Stimulated activated CD4-positive, alpha-beta T cell treated with anti-CD3 and anti-CD28 coated beads, Interleukin-1b, Interleukin-23, amount 100 ng/mL, for 1 hour (primary cell): ENCODE measurements at places on chromosomes 1 and 21.

DNA sequence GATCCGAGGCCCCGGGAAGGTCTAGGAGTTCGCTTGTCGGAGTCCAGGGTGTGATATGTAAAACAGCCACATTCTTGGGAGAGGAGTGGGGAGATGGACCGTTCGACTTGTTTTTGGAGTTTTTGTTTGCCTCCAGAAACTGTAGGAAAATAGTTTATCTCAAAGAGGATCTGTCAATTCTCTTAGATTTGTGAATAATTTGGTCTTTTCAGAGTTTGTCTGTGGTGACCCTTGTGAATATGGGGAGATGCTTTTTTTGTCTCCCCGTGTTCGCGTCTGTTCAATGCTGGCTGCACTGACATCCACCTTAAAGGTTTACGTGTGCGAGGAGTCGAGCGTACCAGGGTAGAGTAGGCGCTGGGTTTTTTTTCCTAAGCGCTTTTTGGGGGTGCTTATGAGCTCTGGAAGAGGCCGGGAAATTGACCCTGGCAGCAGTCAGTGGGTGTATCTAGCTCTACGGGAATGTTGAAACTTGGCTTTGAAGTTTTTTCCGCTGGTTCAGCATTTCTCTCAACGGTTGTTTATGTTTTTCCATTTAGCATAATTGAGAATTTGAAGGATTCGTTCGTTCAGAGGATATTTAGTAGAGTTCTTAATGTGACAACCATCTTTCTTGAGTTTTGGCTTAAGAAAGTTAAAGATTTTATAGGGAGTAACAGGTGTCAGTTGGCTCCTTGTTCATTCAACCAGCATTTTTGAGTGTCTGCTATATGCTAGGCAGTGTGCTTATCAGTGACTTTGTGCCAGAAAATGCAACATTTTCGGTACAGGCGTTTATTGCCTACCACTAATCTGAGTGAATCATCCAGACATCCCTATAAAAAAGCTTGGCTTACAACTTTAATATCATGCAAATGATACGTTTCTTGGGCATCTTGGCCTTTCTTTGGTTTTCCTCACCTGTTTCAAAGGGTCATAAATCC, 1.2 kb downstream of the SZRD1 start:
- no peak for DNase-seq

- DNase-seq: no peak
Observed at GRCh38 chr1:184479435-184480167, 92.8 kb downstream of the C1orf21 start.

DNA sequence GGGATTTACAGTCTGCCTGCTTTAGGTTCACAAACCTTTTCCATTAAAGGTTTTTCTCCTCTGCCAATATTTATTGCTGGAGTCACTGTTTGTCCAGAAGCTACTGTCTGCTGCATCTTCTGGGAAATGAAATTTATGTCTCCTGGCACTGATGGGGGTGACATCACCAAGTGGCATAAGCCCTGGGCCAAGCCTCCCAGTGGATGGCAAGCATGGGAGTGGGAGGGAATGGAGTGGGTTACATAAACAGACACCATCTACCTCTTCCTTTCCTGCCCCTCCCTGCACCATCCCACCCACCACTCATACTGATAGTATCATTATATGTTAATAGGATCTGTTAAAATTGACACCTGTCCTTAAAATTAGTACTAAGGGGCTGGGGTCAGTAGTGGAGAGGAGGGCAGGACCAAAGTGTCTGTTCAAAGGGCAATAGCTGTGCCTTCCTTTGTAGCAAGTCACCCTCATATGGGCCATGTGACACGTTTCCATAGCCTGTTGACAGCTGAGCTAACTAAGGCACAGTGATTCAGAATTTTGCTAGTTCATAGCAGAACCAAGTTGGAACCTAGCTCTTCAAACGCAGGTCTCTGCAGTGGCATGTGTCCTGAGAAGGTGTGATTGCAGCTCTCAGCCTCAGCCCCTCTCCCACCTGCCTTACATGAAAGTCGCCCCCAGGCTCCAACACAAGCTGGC, 71.0 kb downstream of the MAB21L3 start:
- no peak for DNase-seq

DNA sequence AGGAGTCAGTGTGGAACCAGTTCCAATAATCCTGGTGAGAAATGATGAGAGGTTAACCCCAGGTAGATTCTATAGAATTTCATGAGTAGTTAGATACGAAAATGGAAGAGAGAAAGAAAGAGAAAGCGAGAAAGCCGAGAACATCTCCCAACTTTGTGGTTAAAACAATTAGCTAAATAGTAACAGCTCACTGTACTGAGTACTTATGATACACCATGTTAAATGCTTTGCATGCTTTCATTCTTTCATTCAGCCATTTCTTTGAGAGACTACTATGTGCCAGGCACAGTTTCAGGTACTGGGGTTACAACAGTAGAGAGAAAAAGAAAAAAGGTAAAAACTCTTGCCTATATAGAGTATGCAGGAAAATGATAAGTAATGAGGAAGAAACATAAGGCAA, 109.7 kb upstream of the SYT6 start:
- DNase-seq: no peak

GRCh38 chr1:227891223-227891954, 56.3 kb downstream of the WNT9A start:
- DNase-seq: no peak

DNA sequence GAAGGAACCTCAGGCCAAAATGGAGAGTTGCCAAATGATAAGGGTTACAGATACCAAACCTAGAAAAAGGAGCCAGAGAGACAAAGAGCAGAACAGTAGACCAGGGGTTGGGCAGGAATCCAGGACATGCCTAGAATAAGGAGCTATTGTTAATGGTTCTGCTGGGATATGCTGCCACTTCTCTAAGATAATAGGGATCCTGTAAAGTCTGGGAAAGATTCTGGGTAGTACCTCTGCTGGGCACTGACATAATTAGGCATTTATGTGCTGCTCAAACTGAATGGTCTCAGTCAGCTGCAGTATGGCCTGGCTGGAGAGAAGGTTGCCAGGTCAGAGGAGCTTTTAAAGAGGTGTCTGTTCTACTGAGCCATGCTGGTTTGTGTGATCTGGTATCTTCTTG, 19.9 kb upstream of the NRIP1 start:
- no peak for DNase-seq

GRCh38 chr21:43748622-43749021, 27.5 kb downstream of the CSTB start:
- no peak for DNase-seq

- DNase-seq: no peak
Observed at GRCh38 chr1:20589331-20590278, 708 bp downstream of the CDA start.

DNA sequence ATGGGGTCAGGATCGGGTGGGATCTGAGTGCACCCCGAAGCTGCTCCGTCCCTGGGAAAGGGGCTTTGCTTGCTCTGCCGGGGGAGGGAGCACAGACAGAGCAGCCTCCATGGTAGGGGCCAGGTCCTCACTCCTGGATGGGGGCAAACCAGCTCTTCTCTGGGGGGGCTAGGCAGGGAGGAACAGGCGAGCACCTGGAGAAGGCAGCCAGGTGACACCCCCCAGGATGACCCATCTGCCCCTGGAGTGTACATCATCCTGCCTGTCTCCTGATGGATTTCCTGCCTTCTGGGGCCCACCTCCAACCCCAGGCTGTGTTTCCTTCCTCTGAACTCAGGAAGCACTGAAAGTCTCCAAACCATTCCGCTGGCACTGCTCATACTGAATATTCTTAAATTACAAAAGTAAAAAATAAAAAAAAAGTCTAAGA, 248.0 kb downstream of the RHOU start:
- DNase-seq: no peak

DNA sequence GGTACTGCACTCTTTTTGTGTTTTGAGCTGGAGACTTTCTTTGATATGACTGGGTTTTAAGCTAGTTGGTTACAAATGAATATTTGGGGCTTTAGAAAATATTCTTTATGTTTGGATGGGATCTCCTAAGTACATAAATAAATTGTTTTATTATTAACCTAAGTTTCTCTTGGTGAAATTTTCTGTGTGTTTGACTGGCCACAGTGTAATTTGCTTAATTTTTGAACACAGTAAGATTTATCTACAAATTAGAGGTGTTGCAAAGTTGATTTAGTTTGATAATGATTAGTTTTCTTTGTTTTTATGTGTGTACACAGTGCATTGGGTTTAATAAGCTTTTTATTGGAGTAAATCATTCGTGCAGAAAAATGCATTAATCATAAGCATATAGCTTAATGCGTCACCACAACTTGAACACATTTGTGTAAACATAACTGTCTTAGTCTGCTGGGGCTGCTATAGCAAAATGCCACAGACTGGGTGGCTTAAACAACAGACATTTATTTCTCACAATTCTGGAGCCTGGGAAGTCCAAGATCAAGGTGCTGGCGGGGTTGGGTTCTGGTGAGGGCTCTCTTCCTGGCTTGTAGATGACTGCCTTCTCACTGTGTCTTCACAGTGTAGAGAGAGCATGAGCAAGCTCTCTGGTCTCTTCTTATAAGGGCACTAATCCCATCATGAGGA, 17.4 kb upstream of the SLC6A9 start:
- no peak for DNase-seq

- DNase-seq: no peak
Observed at GRCh38 chr1:68141071-68142021, 90.9 kb upstream of the DIRAS3 start.

GRCh38 chr1:29984166-29984861, 739.1 kb downstream of the MATN1 start:
- DNase-seq: no peak

DNA sequence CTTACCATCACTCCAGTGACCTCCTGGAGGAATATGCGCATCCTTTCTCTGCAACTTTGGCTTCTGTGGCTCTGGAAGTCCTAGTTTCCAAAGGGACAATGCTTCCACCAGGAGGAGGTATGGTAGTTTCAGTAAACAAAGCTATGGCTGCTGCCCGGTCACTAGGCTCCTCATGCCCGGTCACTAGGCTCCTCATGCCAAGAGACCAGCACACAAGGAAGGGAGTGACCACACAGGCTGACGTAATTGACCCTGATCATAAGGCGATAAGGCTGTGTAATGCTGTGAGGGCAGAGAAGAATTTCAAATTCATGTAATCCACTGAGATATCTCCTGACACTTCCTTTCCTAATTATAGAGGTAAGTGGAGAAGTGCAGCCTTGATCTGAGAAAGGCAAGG, 102.9 kb downstream of the DTL start:
- no peak for DNase-seq

DNA sequence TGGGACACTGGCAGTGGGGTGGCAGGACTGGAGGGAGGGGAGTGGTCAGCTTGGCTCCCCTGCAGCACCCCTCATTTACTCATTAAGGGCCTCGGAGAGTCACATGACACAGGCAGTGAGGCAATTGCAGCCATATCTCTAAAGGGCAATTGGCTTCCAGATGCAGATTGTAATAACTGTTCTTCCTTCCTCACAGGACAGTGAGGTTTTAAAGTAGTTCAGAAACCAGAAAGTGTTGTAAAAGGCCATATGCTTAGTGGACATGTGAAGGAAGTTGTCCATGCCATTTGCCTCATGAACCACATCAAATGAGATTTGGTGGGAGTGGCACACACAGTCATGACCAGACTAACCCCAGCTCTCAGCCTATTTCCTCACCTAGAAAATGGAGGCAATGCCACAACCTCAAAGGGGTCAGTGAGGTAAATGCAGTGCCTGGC, 11.1 kb downstream of the MTX1 start:
- DNase-seq: no peak

DNA sequence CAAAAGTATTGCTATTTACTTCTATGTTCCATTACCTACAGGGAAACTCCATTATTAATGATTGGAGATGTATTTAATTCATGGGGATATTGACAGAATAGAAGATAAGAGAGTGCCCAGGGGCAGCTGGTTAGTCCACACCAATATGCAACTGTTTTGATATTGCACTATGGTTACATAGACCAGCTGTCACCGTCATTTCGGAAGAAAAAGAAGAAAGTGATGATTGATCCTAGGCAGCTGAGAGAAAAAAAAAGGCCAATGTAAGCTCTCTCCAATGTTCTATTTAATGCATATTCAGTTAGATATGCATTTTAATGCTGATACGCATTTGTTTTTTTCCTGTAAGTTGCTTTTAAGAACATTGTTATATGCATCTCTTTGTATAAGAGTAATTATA, 1367.2 kb downstream of the KCNT2 start:
- no peak for DNase-seq

- no peak for DNase-seq
Observed at GRCh38 chr1:64986903-64987871, 20.8 kb upstream of the JAK1 start.

DNA sequence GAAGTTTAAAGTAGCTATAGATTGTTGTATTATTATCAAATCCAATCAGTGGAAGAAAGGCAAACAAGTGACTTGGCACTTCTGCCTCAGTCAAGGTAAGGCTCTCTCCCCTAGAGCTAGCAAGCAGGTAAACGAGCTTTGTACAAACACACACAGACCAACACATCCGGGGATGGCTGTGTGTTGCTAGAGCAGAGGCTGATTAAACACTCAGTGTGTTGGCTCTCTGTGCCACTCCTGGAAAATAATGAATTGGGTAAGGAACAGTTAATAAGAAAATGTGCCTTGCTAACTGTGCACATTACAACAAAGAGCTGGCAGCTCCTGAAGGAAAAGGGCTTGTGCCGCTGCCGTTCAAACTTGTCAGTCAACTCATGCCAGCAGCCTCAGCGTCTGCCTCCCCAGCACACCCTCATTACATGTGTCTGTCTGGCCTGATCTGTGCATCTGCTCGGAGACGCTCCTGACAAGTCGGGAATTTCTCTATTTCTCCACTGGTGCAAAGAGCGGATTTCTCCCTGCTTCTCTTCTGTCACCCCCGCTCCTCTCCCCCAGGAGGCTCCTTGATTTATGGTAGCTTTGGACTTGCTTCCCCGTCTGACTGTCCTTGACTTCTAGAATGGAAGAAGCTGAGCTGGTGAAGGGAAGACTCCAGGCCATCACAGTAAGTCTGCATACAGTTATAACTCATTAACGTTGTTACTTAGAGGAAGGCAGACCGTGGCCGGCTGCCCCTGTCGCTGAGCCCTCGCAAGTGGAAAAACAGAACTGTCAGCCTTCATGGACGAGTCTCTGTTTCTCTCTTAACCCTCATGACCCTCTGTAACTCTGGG, at the start of gene PALMD:
Gene PALMD (plus strand): TSS at position 415 of the 833 bp plus-strand sequence. CDS start 205 bp downstream, at position 620.
- DNase-seq: no peak

GRCh38 chr1:167278497-167278896, 57.8 kb downstream of the POU2F1 start:
- no peak for DNase-seq

DNA sequence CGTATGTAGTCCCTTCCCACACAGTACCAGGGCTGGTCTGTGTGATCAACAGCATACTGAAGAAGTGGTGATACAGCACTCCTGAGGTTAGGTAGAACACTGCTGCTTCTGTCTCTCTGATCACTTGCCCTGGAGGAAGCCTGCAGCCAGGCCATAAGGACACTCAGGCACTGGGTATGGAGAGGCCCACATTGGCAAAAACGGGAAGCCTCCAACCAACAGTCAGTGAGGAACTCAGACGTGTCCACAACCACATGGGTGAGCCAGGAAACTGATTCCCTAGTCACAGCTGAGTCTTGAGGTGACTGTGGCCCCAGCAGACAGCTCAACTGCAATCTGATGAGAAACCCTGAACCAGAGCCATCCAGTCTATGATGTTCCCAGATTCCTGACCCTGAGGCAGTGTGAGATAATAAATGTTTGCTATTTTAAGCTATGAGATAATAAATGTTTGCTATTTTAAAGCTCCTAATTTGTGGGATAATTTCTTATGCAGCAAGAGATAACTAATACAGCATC, 62.5 kb downstream of the COQ8A start:
- no peak for DNase-seq
